ENCODE measurements at places on chromosomes 13 and 19.

DNA sequence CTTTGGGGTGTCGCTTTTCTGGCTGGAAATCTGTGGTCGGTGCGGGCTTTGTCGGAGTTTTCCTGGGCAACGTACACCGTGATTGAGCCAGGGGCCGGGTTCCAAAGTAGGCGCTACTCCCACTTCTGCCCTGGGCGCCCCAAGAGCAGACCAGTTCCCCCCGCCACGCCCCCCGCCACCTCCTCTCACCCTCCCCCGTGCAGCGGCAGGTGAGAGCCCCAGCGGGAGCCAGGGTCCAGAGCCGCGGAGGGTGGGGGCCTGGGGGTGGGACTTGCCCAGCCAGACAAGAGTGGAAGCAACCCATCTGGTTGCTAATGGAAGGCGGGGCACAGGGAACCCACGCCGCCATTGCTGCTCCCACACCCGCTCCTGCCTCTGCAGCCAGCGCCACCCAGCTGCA lies 2195.9 kb downstream of the PCDH9 start:
- DNase-seq: no peak

DNA sequence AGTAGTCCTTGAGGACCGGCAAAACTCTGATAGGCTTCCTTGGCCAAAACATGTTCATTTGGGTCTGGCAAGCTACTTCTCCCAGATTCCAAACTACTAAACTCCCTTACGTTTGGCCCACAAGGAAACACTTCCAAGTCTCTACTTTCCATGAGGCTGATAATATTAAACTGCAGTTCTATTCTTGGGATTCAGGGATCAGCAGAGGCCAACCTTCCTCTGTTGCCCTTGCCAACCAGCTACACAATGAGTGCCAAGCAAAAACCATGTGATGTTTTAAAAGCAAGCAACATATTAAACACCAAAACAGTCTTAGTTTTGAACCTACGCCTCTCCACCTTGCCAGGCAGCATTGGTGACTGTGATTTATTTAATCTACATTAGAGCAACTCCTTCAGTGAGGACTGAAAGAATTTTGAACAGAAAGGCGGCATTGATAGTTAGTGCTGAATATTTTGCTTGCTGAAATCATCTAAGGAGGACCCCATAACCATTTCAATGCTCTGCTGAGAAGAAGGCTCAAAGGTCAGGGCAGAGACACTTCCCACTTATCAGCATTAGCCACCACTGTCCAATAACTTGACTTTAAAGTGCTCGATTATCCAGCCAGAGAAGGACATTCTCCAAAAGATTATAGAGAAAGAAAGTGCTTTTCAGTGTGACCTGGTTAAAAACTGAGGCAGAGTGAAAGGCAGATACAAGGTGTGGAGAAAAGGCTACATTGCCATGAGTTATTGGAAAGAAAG lies 287.1 kb downstream of the TBC1D4 start:
- DNase-seq: no peak

GRCh38 chr19:42386974-42387707 lies 3.0 kb downstream of the CNFN start:
- DNase-seq: no peak

- DNase-seq: no peak
Observed at GRCh38 chr13:98657506-98658085, 80.7 kb upstream of the STK24 start.

DNA sequence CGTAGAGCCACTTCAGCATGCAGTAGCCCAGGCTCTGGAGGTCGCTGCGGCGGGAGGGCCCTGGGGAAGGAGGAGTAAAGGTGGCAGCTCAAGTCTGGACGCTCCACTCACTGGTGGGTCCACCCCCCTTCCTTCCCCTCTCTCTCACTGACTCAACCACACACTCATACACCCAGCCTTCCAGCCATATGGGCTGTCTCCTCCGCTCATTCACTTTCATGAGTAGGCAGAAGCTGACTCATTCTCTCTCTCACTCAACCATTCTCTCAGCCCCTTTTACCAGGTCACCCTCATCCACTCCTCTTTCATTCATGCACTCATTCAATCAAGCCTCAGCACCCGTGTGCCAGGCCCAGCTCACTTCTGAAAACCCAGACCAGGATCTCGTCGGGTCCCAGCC lies 27.5 kb upstream of the SIGLEC11 start:
- no peak for DNase-seq

- no peak for DNase-seq
Observed at GRCh38 chr13:78625384-78625783, 22.0 kb upstream of the POU4F1 start.

- no peak for DNase-seq
Observed at GRCh38 chr13:44318161-44318560, 55.5 kb upstream of the SERP2 start.

DNA sequence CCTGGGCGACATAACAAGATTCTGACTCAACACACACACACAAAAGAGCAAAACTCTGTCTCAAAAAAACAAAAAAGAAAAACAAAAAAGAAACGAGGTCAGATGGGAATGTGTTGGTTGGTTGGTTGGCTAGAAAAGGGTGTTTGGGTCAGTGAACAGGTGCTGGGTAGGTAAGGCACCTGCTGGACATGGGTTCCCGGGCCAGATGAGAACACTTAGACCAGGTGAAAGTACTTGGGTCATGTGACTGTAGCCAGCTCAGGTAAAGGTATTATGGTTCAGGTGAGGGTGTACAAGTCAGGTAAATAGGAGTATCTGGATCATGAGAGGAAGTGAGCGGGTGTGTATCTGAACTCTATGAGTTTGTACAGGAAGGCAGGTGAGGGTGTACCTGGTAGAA lies 14.5 kb upstream of the ZNF414 start:
- DNase-seq: no peak

DNA sequence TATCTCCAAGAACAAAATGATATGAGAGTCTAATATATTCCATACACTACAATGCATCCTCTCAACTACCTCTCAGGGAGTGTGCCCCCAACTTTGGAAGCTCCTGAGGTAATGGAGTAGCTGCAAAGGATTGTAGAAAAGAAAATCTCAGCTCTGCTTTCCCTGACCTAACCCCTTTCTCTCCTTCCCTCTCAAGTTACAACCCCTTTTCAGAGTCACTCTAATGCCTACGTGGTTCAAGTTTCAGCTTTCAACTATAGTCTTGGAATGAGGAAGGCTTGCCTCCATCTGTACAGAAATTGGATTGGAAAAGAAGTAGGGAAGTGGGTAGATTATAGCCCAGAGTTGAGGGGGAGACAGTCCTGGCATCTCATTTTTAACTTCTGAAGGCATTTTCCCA lies 256.0 kb downstream of the PCDH9 start:
- no peak for DNase-seq

- no peak for DNase-seq
Observed at GRCh38 chr13:31334994-31335557, 135.3 kb downstream of the B3GLCT start.

DNA sequence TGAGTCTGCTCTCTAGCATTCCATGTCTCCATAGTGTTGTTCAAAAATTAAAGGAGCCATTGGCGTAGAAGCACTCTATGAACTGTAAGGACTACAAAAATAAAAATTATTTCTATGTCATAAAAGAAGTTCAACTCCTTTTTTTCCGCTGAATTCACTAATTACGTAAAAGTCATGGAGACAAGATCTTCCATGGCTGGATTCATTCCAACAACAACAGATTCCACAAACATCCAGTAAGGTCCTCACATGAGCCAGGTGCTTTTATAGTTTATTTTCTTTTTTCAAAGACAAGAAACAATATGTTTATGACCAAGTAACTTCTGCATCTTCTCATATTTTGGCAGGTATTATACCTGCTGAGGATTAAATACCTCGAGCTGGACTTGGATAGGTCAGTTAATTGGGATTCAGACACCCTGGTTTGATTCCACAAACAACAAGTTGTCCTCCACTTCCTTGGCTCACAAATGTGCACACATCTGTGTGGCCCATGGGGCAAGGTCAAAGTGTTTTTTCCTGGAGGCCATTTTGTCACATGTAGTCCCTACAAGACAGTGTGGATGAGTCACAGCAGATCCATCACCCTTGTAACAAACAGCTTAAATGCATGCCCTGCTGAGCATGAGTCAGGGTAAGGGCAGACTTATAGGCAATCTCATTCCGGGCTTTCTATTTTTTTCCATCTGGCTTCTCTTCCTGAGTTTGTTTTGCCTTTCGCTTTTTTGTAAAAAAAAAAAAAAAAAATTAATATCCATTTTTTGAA lies 475.6 kb downstream of the COG6 start:
- no peak for DNase-seq

- no peak for DNase-seq
Observed at GRCh38 chr19:29442094-29442493, 83.7 kb upstream of the VSTM2B start.

- no peak for DNase-seq
Observed at GRCh38 chr19:15419413-15420025, 731 bp upstream of the AKAP8L start.

DNA sequence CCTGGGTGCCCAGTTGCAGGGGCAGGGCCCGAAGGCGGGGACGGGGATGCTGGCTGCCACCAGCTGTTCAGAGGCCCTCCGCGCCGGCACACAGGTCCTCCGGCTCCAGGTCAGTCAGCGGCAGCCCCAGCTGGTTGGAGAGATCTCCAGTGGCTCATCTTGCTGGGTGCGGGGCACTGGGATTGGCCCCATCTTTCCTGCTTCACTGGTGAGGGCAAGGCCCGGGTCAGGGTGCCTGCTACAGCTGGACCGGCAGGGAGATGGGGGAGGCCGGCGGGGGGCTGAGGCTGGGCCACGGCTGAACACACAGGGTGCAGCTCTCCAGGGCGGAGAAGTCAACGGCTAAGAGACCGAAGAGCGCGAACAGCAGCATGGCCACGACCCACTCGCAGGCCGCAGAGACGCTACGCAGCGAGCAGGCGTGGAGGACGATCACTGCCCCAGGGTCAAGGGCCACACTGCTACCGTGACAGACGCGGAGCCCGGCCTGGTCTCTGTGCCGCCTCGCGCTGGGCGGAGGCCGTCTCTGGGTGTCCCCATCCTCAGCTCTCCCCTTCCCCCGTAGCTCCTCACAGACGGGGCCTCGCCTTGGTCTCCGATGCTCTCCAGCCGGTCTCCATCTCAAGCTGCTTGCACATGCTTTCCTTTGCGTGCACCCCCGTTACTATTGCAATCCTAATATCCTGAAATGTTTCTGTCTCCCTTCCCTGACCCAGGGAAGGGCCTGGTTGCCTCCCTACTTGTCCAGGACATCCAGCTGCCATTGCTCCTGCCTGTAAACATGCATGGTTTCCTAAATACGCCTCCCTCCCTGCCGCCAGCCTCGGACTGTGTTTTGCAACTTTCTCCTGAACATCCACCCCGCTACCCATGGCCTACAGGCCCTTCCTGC lies 12.3 kb downstream of the TMEM150B start:
- DNase-seq: no peak

DNA sequence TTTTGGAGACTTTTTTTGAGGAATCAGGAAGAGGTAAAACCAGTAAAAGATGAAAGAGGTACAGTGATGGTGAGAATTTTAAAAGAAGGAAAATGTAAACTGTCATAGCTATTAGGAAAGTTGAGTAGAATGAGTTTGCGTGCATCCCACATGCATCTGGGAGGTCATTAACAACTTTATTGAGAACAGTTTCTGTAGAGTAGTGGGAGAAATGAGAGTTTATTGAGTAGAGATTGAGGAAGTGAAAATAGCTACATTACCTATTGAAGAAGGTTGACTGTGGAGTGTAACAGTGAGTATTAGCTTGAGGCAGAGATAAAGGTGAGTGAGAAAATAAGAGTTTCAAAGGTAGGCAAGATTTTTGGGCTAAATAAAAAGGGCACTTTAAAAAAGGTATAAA lies 38.7 kb downstream of the BRCA2 start:
- DNase-seq: no peak

DNA sequence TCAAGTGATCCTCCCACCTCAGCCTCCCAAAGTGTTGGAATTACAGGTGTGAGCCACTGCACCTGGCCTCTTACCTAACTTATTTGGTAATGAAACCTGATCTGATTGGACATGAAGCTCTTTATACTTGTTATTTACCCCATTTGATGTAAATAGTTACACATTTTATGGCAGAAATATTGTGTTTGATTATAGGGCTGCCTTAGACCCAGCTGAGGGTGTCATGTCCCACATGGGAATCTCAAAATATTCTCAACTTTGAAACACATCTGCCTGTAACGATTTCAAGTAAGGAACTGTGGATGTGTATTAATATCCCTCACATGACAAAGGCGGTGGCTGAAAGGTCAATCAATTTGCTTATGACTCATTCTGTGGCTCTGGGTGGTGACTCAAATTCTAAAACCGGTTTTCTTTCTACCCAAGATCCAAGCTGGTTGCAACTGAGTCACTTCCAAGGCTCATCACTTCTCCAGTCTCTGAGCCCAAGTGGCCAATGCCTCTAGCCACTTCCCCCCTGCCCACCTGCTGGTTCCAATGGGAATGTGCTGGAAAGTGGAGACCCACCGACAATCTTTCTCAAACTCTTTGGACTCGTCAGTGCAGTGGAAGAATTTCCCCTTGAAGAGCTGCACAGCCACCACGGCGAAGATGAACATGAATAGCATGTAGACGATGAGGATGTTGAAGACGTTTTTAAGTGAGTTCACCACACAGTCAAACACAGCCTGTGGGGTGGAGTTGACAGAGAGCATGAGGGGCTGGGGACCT lies 110.9 kb downstream of the IER2 start:
- DNase-seq: peak; percentile 40

- no peak for DNase-seq
Observed at GRCh38 chr19:19782783-19783182, 38.8 kb downstream of the ZNF506 start.

- no peak for DNase-seq
Observed at GRCh38 chr19:53511933-53512374, 26.0 kb upstream of the ZNF331 start.

GRCh38 chr13:62038214-62038613 lies 622.6 kb upstream of the PCDH20 start:
- no peak for DNase-seq

- no peak for DNase-seq
Observed at GRCh38 chr13:27631665-27632064, 10.0 kb downstream of the POLR1D start.

GRCh38 chr19:41691268-41691970 lies 3.3 kb upstream of the CEACAM7 start:
- DNase-seq: no peak

GRCh38 chr19:9791552-9792205 lies 23.1 kb upstream of the ZNF846 start:
- peak; percentile 87 for DNase-seq

GRCh38 chr19:18271433-18271841 lies 2.8 kb downstream of the IQCN start:
- no peak for DNase-seq

DNA sequence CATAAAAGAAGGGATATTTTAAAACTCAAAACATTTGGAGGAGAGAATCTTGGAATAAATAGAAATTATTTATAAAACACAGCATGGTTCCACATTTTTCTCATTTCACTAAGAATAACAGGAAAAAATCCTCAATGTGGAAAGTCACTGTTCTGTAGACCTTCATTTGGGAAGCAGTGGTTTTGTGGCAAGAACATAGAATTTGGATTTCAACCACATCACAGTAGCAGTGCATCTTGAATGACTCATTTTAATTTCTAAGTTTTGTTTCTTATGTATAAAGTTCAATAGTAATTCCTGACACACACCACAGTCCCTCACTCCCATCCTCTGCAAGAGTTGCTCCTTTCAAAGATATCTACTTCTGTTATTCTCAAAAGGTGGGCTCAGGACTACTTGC lies 264.0 kb downstream of the ENOX1 start:
- DNase-seq: no peak

- no peak for DNase-seq
Observed at GRCh38 chr13:95745752-95746151, 68.8 kb downstream of the DNAJC3 start.

Data from NK-92 treated with Interleukin-12 subunit alpha and Interleukin-12 subunit beta, amount 100 ng/mL, for 24 hours (cell line).